ENCODE measurements at places on chromosomes 12 and 14. TPM values are rescaled to one million over a fixed set of nuclear protein-coding genes. Genes with fewer than 3 reads are reported as not detected.
A peak's percentile ranks its signal among the peaks of the same experiment; 100 is the strongest.

Gene MSI1
- total RNA-seq = 11.7 TPM

- DNase-seq = no peak
Observed at GRCh38 chr12:76836633-76837032, 42.2 kb downstream of the CSRP2 start.

GRCh38 chr14:90675399-90675798, 140.8 kb downstream of the TTC7B start:
- DNase-seq = no peak

GRCh38 chr12:51005671-51006070, 20.5 kb downstream of the SLC11A2 start:
- DNase-seq = no peak

Gene NXPH4
- 0.27 TPM for total RNA-seq

GRCh38 chr12:3263939-3264922, 187.1 kb downstream of the TSPAN9 start:
- DNase-seq = no peak

- DNase-seq = peak; percentile 96
Observed at GRCh38 chr14:50116181-50116956, at the start of gene VCPKMT. Gene VCPKMT (minus strand): TSS chr14:50116572. CDS start chr14:50116552, 20 bp downstream.

- no peak for DNase-seq
Observed at GRCh38 chr14:89856871-89857345, 97.6 kb downstream of the EFCAB11 start.

Gene TSHR
- 0.25 TPM for total RNA-seq

GRCh38 chr12:109679501-109680263, 33.9 kb upstream of the FAM222A start:
- DNase-seq = peak; percentile 24

Gene CLEC4A
- 1.8 TPM for total RNA-seq

- DNase-seq = peak; percentile 93
Observed at GRCh38 chr14:35336494-35337268, 44.5 kb downstream of the PSMA6 start.

Gene PPFIA2
- total RNA-seq = 0.49 TPM

Gene PIK3C2G
- 0.69 TPM for total RNA-seq

Gene TAS2R43
- 0.82 TPM for total RNA-seq

Gene ZBTB1
- 26.2 TPM for total RNA-seq

Gene TAS2R10
- total RNA-seq = not detected

DNA sequence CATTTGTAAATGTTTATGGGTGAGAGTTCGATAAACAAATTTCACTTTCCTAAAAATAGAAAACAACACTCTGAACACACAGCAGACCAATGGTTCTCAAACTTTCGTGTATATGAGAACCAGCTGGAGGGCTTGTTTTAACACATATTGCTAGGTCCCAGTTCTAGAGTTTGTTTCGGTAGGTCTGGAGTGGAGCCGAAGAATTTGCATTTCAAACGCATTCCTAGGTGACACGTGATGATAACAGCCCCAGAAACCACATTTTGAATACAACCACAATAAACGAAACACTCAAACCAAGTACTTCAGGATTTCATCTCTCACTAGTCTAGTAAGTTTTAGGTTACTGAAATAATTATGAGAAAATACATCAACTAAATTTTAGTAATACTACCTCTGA, 17.1 kb downstream of the SEC23A start:
- no peak for DNase-seq

GRCh38 chr12:7090222-7090998, 1.8 kb downstream of the C1R start:
- no peak for DNase-seq

Gene LRRC9
- total RNA-seq = not detected
